Fibroblast of skin of left biceps (primary cell): ENCODE measurements at places on chromosomes 1 and 21.

DNA sequence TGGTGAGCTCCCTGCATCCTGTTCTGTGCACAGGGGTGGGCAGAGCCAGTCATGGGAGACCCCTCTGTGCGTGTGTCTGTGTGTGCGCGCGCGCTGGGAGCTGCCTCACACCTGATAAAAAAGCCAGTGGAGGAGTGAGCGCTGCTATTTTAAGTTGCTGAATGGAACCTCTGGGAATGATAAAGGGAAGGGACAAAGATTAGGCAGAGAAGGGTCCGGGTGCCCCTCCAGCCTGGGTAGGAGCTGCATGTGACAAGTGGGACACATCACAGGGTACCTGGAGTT, 847 bp downstream of the ADORA1 start:
- no peak for DNase-seq

- DNase-seq = no peak
Measured at GRCh38 chr1:161229896-161230295, 4.0 kb downstream of the TOMM40L start.

- DNase-seq = no peak
Measured at GRCh38 chr1:36722871-36723270, 240.2 kb upstream of the CSF3R start.

- DNase-seq = no peak
Measured at GRCh38 chr1:228101614-228101993, 1.5 kb downstream of the C1orf35 start.

DNA sequence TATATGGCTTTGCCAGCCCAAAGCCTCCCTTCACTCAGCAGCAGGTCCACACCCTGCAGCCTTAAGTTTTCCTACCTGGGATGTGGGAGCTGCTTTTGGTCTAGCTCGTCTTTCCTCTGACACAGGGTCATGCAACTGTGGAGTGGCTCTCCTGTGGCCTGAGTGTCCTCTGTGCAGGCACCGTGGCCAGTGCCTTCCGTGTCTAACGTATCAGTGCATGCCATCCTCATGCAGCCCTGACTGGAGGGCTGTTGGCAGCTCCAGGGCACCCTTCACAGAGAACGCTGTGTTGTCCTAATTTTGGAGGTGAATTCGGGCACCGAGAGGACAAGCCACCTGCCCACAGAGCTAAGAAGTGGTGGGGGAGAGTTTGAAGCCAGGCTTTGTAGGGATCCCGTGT, 25.7 kb upstream of the C1orf174 start:
- no peak for DNase-seq

DNA sequence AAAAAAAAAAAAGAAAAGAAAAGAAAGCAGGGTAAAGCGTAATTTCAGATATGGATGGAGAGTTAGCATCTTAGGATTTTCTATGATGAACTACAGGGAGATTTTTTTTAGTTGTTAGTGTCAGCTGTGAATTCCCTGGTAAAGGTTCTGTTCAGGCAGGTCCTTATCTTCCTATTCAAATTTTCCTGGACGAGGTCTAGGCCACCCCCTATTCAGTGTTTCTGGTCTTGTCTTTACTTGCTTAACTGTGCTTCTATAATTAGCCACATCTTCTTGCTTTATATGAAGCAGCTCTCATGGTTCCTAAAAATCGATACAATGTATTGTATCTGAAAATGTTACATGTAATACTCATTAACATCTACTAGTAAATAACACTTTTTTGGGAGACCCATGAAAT, 157.8 kb downstream of the LHX8 start:
- DNase-seq = no peak
